ENCODE measurements at places on chromosomes 12 and 14. TPM values are rescaled to one million over a fixed set of nuclear protein-coding genes. Genes with fewer than 3 reads are reported as not detected.

The FAM181A gene
- polyA plus RNA-seq, result 16.0 TPM

- no peak for DNase-seq
- no peaks in the 10 kb centered on the region for H3K4me1 ChIP-seq
- no peak overlapping the region for H3K4me3 ChIP-seq
- no peaks in the 10 kb centered on the region for H3K36me3 ChIP-seq
- no peaks in the 10 kb centered on the region for H3K27me3 ChIP-seq
Measured at GRCh38 chr12:96445691-96446583, 43.4 kb upstream of the CFAP54 start.

GRCh38 chr14:61603736-61604135, 91.6 kb upstream of the HIF1A start:
- H3K4me3 ChIP-seq, result no peak overlapping the region
- DNase-seq, result no peak
- H3K27me3 ChIP-seq, result peaks cover 2% of the 10 kb centered on the region
- no peak overlapping the region for H3K27ac ChIP-seq

GRCh38 chr12:130480887-130481286, 143.2 kb downstream of the PIWIL1 start:
- H3K36me3 ChIP-seq, result peaks cover 22% of the 10 kb centered on the region
- DNase-seq, result no peak
- H3K27me3 ChIP-seq, result peaks cover 2% of the 10 kb centered on the region
- no peak overlapping the region for H3K4me3 ChIP-seq
- H3K27ac ChIP-seq, result no peak overlapping the region

DNA sequence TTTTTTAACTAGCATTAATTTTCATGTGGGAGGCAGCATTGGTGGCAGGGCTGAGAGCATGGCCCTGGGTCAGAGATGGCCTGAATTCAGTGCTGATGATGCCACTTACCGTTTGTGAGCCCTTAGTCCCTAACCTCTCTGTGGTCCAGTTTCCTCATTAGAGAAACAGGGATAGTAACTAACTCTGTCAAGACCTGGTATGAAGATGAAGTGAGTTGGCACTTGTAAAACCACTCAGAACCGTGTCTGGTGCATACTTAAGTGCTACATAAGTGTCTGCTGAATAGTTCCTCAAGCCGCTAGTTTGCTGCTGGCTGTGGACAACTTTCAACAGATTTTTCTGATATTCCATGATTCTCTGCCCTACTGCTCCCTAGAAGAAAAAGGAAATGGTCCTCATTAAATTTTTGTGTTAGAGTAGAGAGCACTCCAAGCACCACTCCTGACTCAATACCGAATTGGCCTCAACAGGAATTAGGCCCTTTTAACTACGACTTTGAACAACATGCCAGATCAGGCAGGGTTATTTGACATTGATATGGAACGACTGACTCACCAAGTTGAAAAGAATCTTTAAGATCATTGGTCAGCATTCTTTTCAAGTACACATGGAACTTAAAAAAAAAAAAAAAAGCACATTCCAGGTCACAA, 250.2 kb downstream of the ANO2 start:
- H3K4me3 ChIP-seq, result no peak overlapping the region
- H3K36me3 ChIP-seq, result no peaks in the 10 kb centered on the region
- no peak overlapping the region for H3K27ac ChIP-seq
- H3K4me1 ChIP-seq, result no peaks in the 10 kb centered on the region
- no peak for DNase-seq

The ABCC9 gene
- polyA plus RNA-seq, result 10.2 TPM

The KCNMB4 gene
- 42.1 TPM for polyA plus RNA-seq

GRCh38 chr12:123089140-123089539, 61.8 kb downstream of the PITPNM2 start:
- peaks cover 21% of the 10 kb centered on the region for H3K4me1 ChIP-seq
- H3K27ac ChIP-seq, result no peak overlapping the region
- no peak overlapping the region for H3K4me3 ChIP-seq
- no peaks in the 10 kb centered on the region for H3K36me3 ChIP-seq
- no peaks in the 10 kb centered on the region for H3K27me3 ChIP-seq

DNA sequence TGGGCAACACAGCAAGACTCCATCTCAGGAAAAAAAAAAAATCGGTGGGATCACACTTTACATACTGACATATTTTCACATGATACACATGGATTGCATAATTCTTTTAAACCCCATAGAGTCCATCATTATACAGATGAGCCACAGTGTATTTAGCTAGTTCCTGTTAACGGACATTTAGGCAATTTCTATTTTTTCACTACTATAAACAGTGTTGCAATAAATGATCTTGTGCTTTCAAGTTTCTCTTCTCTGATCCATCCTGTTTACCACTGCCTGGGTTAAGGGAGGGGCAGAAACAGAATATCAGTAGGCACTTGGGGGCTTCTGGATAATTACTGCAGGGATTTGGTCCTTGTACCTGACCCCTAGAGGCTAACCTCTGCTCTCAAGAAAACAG, 43.4 kb upstream of the SPTLC2 start:
- H3K4me1 ChIP-seq, result peaks cover 16% of the 10 kb centered on the region
- no peak overlapping the region for H3K27ac ChIP-seq
- H3K27me3 ChIP-seq, result no peaks in the 10 kb centered on the region
- H3K36me3 ChIP-seq, result no peaks in the 10 kb centered on the region
- H3K4me3 ChIP-seq, result no peak overlapping the region
- DNase-seq, result no peak

DNA sequence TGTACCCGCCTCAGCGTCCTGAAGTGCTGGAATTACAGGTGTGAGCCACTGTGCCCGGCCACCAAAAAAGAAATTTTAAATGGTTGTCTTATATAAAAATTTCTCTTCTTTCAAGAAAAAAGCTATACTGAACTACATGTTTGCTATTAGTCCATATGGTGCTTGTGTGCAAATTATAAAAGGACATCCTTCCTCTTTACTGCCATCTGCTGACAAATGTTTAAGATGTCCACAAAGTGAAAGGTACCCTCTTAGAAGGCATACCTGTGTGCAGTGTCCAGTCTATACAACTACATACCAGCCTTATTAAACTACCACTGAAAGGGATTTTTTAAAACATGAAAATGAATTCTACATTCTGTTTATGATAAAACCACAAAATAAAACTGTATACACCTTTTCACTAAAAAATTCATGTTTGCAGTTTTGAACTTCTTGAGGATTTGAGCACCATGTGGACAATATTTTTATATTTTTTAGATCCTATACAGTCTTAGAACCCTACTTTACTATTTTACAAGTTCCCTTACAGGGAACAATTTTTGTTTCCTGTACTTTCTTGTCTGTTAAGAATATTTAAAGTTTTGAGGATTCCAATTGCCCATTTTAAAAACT, 32.8 kb upstream of the TOMM20L start:
- peaks cover 27% of the 10 kb centered on the region for H3K36me3 ChIP-seq
- DNase-seq, result no peak
- no peaks in the 10 kb centered on the region for H3K27me3 ChIP-seq
- no peak overlapping the region for H3K27ac ChIP-seq
- no peaks in the 10 kb centered on the region for H3K4me1 ChIP-seq
